ENCODE measurements at places on chromosomes 2 and 18.
A peak's percentile ranks its signal among the peaks of the same experiment; 100 is the strongest.

GRCh38 chr2:174788291-174788929 lies 24.1 kb upstream of the CHRNA1 start:
- no peak for DNase-seq

DNA sequence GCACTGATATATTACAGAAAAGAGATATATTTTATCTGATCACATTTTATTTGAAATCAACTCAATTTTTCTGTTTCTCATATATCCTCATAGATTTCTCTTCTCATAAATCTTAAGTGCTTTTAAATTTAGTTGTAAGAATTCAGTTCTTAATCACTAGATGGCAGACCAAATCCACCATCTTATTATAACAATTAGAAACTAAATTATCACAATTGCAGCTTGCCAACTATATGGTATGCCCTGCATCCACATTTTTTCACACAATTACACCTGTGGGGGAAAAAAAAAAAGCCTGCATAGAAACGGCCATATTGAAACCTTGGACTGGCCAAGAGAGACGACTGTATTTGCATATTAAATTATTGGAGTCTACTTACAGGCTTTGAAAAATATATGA lies 64.4 kb downstream of the COL5A2 start:
- no peak for DNase-seq

DNA sequence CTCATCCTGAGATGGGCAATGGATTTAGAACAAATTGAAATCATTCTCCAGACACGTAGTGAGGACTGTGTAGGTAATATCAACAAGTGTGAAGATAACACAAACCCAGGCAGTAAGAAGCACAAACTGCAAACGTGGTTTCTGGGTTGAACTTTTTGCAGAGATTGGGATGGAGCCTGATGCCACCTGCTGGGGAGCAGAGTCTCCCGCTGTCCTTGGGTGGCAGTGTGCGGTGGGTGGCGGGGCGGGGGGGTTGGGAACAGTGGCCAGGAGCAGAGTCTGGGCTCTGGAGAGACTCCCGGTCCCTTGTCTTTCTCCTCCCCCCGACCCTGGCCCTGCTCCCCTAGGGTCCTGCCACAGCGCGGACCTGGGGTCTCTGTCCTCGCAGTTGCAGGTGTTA lies 19.5 kb downstream of the TRAF3IP1 start:
- DNase-seq = no peak

DNA sequence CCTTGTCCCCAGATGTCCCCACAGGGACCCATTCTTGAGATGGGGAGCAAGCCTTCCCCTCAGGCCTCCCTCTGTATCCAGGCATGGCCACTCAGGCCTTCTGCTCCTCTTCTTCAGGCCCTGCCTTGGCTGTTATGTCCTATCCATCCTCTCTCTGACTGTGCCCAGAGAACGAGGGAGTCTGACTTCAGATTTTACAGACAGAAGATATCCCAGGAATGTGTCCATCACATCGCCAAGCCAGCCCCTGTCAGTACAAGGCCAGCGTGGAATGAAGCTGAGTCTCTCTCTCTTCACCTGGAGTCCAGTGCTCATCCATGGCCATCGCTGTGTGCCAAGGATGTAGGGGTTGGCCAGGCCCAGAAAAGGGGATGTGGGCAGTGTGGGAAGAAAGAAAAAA lies 57.6 kb downstream of the SDC1 start:
- no peak for DNase-seq

GRCh38 chr18:64993695-64994094 lies 757.1 kb upstream of the CDH7 start:
- no peak for DNase-seq

DNA sequence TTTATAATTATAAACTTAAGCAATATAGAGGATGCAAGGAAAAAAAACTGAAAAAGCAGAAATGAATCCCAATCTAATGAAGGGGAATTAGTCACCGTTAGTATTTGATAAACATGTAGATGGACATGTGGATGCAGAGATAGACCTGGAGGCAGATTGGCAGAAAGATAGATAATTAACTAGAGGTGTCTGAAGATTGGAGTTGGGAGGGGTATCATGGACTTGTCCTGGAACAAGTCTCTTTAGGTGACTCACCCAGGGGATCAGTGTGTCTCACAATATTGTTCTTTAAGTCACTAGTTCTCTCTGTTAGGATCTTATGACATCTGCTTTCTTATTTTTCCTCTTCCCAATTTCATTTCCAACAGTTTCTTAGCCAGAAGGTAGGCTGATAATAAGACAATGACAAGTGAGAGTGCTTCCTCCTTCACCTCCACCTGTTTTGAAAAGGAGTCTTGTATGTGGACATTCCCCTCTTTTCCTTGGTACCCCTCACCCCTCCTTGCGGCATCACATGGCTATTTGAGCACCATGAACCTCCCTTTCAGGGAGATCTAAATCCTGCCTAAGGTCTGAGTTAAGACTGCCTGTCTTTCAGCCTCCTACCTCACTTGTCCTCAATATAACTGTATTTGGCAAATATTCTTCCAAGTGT lies 987.7 kb downstream of the TSN start:
- DNase-seq = no peak

- DNase-seq = no peak
These were observed 155.4 kb downstream of the MAP2 start for GRCh38 chr2:209579230-209579749.

- no peak for DNase-seq
These were observed 28.2 kb upstream of the ZEB2 start for GRCh38 chr2:144548088-144548487.

DNA sequence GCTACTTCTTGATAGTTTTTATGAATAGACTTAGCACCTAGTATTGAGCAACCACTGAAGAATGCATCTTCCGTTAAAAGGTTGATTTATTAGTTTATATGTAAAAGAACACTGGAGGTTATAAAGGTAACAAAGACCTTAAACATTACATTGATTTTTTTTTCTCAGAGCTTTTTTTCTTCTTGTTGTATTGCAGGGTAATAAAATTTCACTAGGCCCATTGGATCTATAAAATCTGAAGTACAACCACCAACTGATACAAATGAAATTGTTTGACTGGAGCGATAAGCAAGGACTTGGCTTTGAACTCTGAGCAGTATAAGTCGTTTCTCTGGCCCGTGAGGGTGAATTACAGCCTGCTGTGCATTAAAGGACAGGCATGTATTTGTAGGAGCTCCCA lies 344.0 kb downstream of the LRRTM1 start:
- no peak for DNase-seq

DNA sequence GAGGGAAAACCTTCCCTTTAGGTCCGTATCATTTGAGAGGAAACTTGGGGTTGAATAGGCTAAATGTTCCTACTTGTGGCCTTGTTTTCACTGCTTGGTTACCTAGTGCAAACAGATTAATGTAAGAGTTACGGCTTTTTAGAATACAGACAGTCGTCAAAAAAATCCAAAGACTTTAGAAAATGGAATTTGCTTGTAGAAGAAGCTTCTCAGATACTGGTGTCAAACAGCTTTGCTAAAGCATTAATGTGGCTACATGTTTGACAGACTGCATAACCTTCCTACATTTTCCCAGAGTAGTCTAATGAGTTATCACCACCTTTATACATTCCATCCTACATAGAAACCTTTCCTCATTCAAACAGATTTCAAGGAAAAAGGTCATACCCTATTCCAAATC lies 114.6 kb downstream of the FMNL2 start:
- DNase-seq = no peak

DNA sequence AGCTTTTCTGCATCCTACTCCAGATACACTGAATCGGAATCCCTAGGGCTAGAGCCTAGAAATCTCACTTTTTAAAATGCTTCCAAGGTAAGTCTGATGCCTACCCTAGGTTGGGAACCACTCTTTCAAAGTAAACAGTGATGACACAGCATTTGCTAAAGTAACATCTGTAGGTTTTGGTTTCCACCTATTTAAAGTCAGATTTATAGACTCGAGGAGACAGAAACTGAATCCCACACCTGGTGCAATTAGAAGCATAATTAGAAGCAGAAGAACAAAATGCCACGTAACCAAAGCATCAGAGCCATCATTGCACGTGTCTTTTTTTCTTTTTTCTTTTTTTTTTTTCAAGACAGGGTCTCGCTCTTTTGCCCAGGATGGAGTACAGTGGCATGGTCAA lies 40.9 kb downstream of the PDK1 start:
- no peak for DNase-seq

- DNase-seq = no peak
These were observed 106.3 kb downstream of the MSH2 start for GRCh38 chr2:47509250-47509649.

DNA sequence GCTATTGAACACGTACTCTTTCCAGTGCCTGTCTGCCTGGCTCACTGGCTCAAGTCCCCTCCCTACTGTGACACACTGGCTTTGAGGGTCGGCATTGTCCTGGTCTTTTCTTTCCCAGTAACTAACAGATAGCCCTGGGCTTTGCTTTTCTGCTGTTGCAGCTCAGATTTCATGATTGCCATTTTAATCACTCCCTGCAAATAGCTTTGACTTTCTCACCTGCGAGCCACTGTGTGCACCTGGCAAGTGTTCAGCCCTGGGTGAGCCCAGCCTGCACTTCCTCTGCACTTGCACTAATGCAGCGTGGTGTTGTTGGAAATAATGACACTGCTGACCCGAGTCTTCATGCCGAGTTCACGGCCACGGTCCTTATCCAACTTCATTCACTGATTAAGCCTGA lies 52.9 kb downstream of the DCDC2C start:
- peak; percentile 91 for DNase-seq

- no peak for DNase-seq
These were observed 60.1 kb downstream of the POLR1A start for GRCh38 chr2:86045541-86045940.

- peak; percentile 25 for DNase-seq
These were observed 77.7 kb downstream of the GULP1 start for GRCh38 chr2:188369365-188369764.

DNA sequence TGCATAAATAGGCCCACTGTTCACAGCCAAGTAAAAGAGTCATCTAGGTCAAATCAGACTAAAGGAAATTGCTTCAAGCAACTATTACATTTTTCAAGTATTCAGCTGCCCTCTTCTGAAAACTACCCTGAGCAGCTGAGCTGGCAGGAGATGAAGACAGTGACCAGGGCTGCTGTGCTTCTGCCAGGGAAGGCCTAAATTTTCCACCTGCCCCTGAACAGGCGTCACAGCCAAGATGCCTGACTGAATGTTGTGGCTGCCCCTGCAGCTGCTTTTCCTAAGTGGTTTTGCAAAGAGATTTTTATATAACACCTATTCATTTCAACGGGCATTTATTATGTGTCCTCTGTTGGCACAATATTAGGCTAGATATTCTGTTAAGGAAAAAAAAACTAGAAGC lies 96.7 kb upstream of the RPE start:
- no peak for DNase-seq

DNA sequence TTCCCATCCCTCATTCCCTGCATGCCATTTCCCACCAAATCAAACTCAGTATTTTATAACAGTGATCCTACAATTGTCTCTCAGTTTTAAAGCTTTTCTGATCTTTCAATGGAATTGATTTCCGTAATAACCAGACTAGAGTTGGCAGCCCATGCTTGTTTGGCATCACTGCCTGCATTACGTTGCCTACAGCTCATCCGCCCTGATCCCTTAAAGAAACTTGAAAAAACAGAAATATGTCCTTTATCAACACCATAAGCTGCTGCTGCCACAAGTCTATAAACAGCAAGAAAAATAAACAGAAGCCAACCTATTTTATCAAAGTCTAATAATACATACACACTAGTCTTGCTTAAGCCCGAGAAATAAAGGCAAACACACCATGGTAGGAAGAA lies 331.0 kb downstream of the METTL4 start:
- DNase-seq = no peak

- no peak for DNase-seq
These were observed 8.5 kb downstream of the SUCLG1 start for GRCh38 chr2:84450288-84451227.

- DNase-seq = no peak
These were observed 312.7 kb downstream of the TCF4 start for GRCh38 chr18:55275039-55275901.

DNA sequence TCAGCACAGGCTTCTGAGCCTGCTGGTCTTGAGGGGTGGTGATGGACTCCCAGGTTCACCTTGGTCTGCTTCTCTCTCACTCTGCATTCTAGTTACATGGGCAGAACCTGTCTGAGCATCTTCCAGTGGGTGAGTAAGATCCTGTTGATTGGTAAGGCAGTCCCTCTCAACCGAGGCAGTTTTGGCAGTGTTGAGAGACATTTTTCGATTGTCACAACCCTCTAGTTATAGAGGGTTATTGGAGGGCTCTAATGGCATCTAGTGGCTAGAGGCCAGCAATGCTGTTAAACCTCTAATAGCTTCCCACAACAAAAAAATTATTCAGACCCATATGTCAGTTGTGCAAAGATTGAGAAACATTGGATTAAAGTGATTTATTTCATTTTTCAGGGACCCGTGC lies 9.3 kb upstream of the MGAT5 start:
- DNase-seq = no peak

DNA sequence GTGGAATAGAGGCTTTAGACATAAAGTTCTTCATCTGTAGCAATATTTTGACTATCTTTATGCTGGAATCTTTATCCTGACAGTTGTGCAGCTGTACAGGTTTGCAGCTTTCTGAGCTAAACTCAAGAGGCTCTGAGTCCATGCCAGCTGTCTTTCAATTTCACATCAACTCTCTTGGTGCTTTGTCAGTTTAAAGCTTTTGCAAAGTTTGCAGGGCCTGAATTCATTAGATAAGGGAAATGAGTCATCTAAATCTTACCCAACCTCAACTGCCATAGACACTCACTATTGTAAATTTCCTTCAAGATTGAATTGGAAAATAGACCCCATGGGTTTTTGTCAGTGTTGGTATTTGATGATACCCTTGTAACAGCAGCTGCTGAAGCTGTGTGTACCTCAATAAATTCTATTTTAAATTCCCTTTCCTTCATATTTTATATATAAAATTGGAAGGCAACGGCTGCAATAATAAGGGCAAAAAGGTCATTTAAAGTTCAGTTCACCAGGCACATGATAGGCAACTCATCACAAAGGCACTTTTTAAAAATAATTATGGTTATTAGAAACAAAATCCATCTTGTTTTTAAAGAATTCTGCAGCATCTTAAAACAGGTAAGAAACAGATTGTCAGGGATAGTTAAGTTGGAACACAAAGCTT lies 169.9 kb upstream of the SLC39A10 start:
- DNase-seq = no peak

DNA sequence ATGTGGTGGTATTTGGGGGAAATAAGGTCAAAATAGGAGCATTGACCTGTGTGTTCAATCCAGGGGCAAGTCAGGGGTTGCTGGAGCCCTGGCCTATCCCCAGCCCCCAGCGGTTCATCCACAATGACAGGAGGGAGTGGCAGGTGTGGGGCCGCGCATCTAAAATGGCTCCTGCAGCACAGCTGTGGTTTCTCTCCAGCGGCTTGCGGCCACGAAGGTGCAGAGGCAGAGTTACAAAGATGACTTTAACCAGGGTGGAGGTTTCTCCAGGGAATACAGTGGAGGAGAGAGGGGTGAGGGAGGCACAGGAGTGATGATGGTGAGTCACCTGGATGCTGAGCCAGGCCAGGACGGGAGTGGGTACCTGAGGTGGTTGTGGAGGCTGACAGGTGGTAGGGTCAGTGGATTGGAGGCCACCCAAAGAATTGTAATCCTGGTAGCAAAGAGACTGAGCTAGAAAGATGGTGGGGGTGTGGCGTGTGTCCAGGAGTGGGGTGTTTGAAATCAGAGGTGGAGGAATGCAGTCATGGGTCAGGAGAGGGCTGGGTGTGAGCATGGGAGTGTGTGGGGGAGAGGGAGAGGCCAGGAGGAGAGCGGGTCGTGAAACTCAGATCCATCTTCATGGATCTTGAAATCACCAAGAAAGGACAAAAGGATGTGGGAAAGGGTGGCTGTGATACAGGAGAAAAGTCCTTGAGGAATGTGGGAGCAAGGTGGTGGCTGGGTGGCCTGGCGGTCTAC lies 83.2 kb downstream of the CTIF start:
- DNase-seq = no peak
